ENCODE measurements at places on chromosomes 11 and 22. TPM values are rescaled to one million over a fixed set of nuclear protein-coding genes. Genes with fewer than 3 reads are reported as not detected.
A peak's percentile ranks its signal among the peaks of the same experiment; 100 is the strongest.

Gene OR52I2
- not detected for total RNA-seq

Gene DERL3
- total RNA-seq: 20.2 TPM

GRCh38 chr11:124197999-124198398 lies 14.9 kb downstream of the OR10D3 start:
- no peak overlapping the region for H3K4me3 ChIP-seq
- no peak for DNase-seq
- no peaks in the 10 kb centered on the region for H3K4me1 ChIP-seq
- H3K27ac ChIP-seq: no peak overlapping the region

DNA sequence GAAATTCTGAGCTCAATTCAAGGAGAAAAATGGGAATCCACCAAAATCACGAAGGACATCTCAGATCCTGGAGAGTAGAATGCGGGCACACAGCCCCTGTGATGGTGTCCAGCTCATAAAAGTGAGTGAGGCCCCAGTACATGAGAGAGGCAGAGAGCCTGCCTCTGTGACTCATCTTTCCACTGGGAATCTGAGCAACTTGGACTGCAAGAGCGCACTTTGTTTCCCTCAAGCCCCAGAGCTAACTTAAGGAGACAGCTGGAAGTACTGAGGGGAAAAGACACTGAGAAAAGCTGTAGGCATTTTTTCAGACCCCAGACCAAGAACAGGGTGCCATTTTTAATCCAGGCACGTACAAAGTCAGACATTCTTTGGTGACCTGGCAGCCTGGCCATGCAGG lies 273.7 kb downstream of the C11orf87 start:
- no peaks in the 10 kb centered on the region for H3K4me1 ChIP-seq
- DNase-seq: no peak
- H3K27me3 ChIP-seq: no peaks in the 10 kb centered on the region
- no peak overlapping the region for H3K27ac ChIP-seq

DNA sequence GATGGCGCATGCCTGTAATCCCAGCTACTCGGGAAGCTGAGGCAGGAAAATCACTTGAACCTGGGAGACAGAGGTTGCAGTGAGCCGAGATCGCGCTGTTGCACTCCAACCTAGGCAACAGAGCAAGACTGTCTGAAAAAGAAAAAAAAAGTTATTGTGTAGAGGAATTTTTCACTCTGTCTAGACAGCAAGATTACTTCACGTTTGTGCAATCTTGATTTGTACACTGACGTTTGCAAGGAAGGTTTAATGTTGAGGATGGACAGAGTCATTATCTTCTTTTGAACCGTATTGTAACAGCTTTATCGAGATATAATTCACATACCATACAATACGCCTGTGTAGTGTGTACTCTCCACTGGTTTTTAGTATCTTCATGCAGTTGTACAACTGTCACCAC lies 3.7 kb downstream of the CTTN start:
- H3K36me3 ChIP-seq: no peaks in the 10 kb centered on the region
- no peak for DNase-seq
- no peak overlapping the region for H3K4me3 ChIP-seq
- no peaks in the 10 kb centered on the region for H3K4me1 ChIP-seq
- no peaks in the 10 kb centered on the region for H3K27me3 ChIP-seq

DNA sequence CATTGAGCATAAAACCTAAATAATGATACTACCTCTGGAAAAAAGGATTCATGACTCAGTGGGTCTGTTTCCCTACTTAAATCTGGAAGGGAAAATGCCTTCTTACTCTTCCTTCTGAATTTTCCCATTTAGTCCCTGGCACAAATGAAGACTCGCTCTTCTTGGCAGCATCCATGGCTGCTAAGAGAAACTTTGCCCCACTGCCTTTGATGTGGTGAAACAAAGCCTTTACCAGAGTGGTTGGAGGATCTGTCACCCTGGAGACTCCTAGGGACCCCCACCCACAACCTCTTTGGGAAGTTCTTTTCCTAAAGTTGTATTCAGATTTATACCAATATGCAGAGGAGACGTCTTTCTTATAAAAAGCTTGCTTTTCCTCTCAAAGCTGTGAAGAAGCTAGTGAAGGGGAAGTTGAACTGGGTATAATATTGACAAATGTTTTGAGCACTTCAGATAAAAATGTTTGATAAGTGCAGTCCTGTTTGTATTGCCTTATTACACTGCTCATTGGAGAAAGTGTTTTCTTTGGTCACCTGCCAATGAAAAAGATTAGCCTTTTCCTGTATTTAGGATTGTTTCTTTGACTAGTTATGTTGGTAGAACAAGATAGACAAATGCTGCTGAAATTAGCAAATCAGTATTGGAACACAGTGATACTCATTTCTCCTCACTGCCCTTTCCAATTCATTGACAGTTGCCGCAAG lies 77.3 kb downstream of the ARFGAP2 start:
- peak overlapping the region; percentile 20 for H3K27ac ChIP-seq
- H3K4me3 ChIP-seq: no peak overlapping the region
- H3K27me3 ChIP-seq: no peaks in the 10 kb centered on the region
- no peaks in the 10 kb centered on the region for H3K36me3 ChIP-seq

DNA sequence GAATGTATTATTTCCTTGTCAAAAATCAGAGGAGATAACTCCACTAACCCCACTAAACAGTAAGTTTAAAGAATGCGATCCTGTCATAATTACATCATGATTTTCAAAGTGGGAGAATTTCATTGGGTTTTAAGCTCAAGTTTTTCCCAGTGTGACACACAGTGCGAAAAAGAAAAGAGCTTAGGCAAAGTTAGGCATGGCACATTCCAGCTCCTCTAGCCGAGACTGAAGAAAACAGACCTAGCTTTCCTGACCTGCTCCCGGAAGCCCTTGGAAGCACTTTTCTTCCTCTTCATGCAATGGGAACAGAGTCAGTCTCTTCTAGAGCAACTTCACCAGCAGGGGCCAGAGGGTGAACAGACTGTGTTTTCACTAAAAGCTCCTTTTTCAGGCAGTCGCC lies 76.6 kb upstream of the AKIP1 start:
- H3K27ac ChIP-seq: no peak overlapping the region
- H3K4me1 ChIP-seq: no peaks in the 10 kb centered on the region
- no peaks in the 10 kb centered on the region for H3K27me3 ChIP-seq

GRCh38 chr22:45253039-45253641 lies 12.4 kb upstream of the KIAA0930 start:
- H3K27me3 ChIP-seq: no peaks in the 10 kb centered on the region
- H3K36me3 ChIP-seq: no peaks in the 10 kb centered on the region
- no peak overlapping the region for H3K27ac ChIP-seq
- H3K4me3 ChIP-seq: no peak overlapping the region

GRCh38 chr11:2462986-2463765 lies 18.4 kb downstream of the KCNQ1 start:
- H3K27ac ChIP-seq: no peak overlapping the region
- no peaks in the 10 kb centered on the region for H3K36me3 ChIP-seq
- peak; percentile 88 for DNase-seq
- H3K27me3 ChIP-seq: no peaks in the 10 kb centered on the region
- H3K4me3 ChIP-seq: no peak overlapping the region

- no peaks in the 10 kb centered on the region for H3K4me1 ChIP-seq
- no peak overlapping the region for H3K4me3 ChIP-seq
- no peak for DNase-seq
- no peaks in the 10 kb centered on the region for H3K27me3 ChIP-seq
Observed at GRCh38 chr11:81211050-81211449, 1522.6 kb downstream of the FAM181B start.

DNA sequence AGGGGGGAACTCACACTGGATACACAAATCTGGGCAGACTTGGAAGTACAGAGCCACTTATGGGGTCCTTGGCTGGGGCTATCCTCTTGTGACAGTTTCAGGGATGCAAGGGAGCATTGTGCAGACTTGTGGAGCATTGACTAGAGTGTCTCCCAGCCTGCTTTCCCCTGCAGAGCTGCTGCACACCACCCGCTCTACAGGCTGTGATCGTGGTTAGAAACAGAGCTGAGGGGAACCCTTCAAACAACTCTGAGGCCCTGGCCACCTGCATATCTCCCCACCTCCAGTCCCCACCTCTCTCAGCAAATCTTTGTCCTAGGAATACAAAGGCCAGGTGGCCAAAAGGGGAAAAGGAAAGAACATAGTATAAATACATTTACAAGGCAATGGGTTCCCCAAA lies 64.7 kb downstream of the NRXN2 start:
- H3K36me3 ChIP-seq: no peaks in the 10 kb centered on the region
- no peak overlapping the region for H3K27ac ChIP-seq
- no peaks in the 10 kb centered on the region for H3K4me1 ChIP-seq
- no peak overlapping the region for H3K4me3 ChIP-seq

- H3K27ac ChIP-seq: no peak overlapping the region
- H3K4me3 ChIP-seq: no peak overlapping the region
- no peak for DNase-seq
- H3K27me3 ChIP-seq: no peaks in the 10 kb centered on the region
- H3K36me3 ChIP-seq: no peaks in the 10 kb centered on the region
- no peaks in the 10 kb centered on the region for H3K4me1 ChIP-seq
Observed at GRCh38 chr11:24406389-24406788, 90.5 kb upstream of the LUZP2 start.

DNA sequence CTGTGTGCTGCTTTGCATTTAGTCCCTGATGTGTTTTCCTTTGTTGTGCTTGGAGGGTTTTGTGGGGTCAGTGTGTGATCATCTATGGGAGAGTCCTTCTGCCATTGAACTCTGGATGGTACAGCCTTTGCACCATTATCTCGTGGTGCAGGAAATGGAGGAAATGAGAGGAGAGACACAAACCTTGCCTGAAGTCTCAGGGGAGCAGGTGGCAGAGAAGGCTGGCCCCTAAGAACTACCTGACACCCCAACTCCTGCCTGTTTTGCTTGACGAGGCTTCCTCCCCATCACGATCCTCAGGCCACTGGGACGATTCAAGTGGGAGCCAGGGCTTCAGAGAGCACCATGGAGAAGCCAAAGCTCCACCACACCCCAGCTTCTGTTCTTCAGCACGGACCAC lies 1316.4 kb downstream of the TBC1D22A start:
- H3K4me1 ChIP-seq: no peaks in the 10 kb centered on the region
- no peaks in the 10 kb centered on the region for H3K36me3 ChIP-seq
- no peaks in the 10 kb centered on the region for H3K27me3 ChIP-seq
- H3K4me3 ChIP-seq: no peak overlapping the region
- H3K27ac ChIP-seq: no peak overlapping the region

DNA sequence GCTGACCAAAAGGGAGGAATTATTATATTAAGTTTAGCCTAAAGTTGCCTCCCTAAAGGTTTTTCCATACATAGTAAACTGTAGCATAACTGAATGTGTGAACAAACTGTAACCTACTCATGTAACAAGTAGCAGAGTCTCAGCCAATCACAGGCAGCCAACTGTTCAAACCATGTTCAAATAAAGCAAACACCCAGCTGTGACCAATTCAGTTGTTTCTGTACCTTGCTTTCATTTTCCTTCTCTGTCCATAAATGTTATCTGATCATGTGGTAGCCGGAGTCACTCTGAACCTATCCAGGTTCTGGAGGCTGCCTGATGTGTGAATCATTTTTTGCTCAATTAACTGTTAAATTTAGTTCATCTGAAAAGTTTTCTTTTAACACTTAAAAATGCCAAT lies 373.5 kb downstream of the GUCY1A2 start:
- no peak overlapping the region for H3K27ac ChIP-seq
- H3K27me3 ChIP-seq: no peaks in the 10 kb centered on the region
- no peaks in the 10 kb centered on the region for H3K36me3 ChIP-seq
- H3K4me1 ChIP-seq: no peaks in the 10 kb centered on the region

DNA sequence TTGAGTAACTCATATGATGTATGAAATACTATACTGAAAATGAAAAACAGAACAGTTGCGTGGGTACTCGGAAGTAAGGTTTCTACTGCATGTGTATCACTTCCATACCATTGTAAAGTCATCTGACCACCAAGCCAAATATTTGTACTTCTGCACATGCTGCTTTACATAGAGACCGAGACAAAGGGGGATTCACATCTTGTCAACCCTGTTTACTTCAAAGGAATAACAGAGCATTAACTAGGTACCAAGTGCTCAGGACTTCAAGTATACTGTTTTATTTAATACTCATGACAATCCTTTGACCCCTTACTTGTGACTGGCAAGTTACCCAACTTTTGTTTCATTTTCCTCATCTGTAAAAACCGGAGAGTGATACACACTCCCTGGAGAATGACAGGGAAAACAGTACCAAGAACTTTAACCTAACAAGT lies 9.9 kb downstream of the MAPK1 start:
- H3K27me3 ChIP-seq: no peaks in the 10 kb centered on the region
- DNase-seq: no peak
- H3K27ac ChIP-seq: peak overlapping the region; percentile 30
- H3K4me1 ChIP-seq: peaks cover 24% of the 10 kb centered on the region
- H3K36me3 ChIP-seq: no peaks in the 10 kb centered on the region

DNA sequence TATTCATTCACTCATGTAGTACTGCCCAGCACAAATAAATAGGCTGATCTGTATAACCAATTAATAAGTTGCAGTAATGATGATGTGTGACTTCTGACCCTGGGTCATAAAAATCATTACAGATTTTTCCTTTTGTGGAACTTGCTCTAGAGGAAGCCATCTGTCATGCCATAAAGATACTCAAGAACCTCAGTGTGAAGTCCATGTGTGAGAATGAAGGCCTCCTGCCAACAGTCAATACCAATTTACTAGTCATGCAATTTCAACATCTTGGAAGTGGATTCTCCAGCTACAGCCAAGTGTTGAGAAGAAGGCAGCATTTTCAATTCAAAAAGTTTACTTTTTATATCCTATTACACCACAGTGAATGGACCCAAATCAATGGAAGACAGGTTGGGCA lies 435.6 kb upstream of the LRRC4C start:
- H3K4me1 ChIP-seq: no peaks in the 10 kb centered on the region
- no peak overlapping the region for H3K27ac ChIP-seq
- H3K4me3 ChIP-seq: no peak overlapping the region

GRCh38 chr22:28222976-28223745 lies 304.1 kb upstream of the PITPNB start:
- DNase-seq: no peak
- no peak overlapping the region for H3K27ac ChIP-seq
- H3K36me3 ChIP-seq: no peaks in the 10 kb centered on the region
- peaks cover 4% of the 10 kb centered on the region for H3K4me1 ChIP-seq
- H3K27me3 ChIP-seq: no peaks in the 10 kb centered on the region

DNA sequence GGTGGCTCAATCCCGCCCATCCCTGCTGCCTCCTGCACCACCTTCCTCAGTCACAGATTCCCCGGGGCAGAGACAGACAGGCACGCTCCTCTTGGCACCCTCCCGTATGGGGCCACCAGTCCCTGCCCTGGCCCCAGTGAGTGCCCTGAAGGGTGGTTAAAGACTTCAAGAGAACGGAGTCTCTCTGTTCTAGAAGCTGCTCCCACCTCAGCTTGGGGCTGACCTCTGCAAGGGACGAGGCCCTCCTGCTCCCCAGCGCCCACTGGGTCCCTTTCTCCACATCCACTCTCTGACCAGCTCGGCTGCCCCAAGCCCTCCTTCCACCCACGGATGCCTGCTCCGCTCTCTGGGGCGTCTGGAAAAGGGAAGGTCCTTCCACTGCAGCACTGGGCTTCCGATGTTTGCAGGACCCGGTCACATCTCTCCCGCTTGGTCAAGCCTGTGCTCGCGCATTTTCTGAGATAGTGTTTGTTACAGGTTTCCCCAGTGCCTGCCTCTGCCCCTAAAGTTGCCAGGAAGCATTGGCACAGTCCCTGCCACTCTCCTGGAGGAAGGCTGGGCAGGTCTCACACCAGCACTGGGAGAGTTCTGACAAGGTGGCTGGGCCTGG lies 1487.9 kb downstream of the TBC1D22A start:
- H3K27ac ChIP-seq: no peak overlapping the region
- DNase-seq: no peak
- H3K27me3 ChIP-seq: no peaks in the 10 kb centered on the region
- H3K4me1 ChIP-seq: no peaks in the 10 kb centered on the region
- no peaks in the 10 kb centered on the region for H3K36me3 ChIP-seq
